T-helper 17 cell (primary cell): ENCODE measurements at places on chromosomes 16 and 17. TPM values are rescaled to one million over a fixed set of nuclear protein-coding genes. Genes with fewer than 3 reads are reported as not detected.

Gene PDILT
- total RNA-seq: not detected

GRCh38 chr16:1141191-1141590 lies 11.7 kb upstream of the CACNA1H start:
- no peak for DNase-seq
- no peaks in the 10 kb centered on the region for H3K4me1 ChIP-seq
- H3K27ac ChIP-seq: no peak overlapping the region
- no peaks in the 10 kb centered on the region for H3K36me3 ChIP-seq

DNA sequence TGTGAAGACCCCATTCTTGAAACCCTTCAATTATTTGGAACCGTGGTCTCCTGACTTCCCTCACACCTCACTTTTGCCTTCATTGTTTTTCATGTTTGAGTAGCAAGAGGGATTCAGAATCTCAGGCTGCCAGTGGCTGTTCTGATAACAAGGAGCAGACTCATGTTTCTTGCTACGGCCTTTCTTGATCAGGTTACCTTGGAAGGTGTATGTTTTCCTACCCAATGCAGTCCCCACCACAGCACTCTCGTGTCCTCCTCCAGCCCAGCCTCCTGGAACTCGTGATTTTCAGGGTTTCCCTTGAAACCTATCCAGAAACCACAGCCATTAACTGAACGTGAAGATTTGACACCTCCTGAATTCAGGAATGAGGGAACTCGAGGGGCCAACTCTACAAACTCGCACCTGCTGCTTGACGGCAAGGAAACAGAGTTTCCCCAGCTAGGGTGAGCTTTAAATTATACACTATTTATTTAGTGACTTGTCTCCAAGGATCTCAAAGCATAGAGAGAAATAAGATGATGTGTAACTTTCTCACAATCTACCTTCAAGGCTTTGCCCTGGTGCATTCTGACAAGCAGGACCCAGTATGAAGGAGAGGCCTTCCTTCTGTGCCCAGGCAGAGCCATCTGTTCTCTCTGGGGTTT lies 1.6 kb downstream of the ZFHX3 start:
- peaks cover 6% of the 10 kb centered on the region for H3K4me1 ChIP-seq
- no peaks in the 10 kb centered on the region for H3K36me3 ChIP-seq
- peaks cover 57% of the 10 kb centered on the region for H3K27me3 ChIP-seq
- no peak for DNase-seq
- no peak overlapping the region for H3K27ac ChIP-seq
- no peak overlapping the region for H3K4me3 ChIP-seq

Gene TP53TG3C
- not detected for total RNA-seq

DNA sequence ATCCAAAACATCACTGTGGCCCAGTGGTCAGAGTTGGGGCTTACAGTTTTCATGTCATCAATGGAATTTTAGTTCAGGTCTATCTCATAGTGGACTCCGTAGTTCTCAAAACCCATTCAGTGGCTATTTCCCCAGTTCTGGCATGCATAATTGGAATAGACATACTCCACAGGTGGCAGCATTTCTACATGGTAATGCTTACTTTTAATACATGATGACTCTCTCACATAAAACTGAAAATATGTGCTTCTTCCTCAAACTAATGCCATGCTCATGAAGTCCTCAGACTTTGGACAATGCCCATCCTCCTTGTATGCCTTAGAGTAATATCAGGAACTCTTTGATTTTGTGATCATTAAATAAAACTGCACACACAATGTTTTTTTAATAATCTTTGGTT lies 857.4 kb upstream of the GOT2 start:
- H3K36me3 ChIP-seq: no peaks in the 10 kb centered on the region
- no peaks in the 10 kb centered on the region for H3K4me1 ChIP-seq
- no peaks in the 10 kb centered on the region for H3K27me3 ChIP-seq
- H3K27ac ChIP-seq: no peak overlapping the region
- H3K4me3 ChIP-seq: no peak overlapping the region
- DNase-seq: no peak

Gene ZNF267
- total RNA-seq: 78.9 TPM

- no peaks in the 10 kb centered on the region for H3K36me3 ChIP-seq
- no peak overlapping the region for H3K4me3 ChIP-seq
- H3K4me1 ChIP-seq: peaks cover 7% of the 10 kb centered on the region
- DNase-seq: no peak
- H3K27me3 ChIP-seq: peaks cover 42% of the 10 kb centered on the region
These were observed 26.2 kb upstream of the RPTOR start for GRCh38 chr17:80518392-80518791.
